ENCODE measurements at places on chromosomes 16 and 17.

- DNase-seq, result peak; percentile 45
Measured at GRCh38 chr17:8126491-8127066, 2.7 kb upstream of the HES7 start.

DNA sequence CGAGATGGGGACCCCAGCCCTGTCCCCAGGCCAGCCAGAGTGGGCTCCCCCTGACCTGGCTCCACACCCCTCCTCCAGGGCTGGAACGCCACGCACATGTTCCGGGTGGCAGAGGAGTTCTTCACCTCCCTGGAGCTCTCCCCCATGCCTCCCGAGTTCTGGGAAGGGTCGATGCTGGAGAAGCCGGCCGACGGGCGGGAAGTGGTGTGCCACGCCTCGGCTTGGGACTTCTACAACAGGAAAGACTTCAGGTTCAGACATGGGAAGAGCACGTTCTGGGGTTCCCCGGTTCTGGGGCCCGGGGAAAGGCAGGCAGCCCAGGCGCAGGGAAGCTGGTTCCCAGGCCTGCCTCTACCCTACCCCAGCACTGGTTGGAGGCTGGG lies 4.6 kb downstream of the ACE start:
- no peak for DNase-seq

DNA sequence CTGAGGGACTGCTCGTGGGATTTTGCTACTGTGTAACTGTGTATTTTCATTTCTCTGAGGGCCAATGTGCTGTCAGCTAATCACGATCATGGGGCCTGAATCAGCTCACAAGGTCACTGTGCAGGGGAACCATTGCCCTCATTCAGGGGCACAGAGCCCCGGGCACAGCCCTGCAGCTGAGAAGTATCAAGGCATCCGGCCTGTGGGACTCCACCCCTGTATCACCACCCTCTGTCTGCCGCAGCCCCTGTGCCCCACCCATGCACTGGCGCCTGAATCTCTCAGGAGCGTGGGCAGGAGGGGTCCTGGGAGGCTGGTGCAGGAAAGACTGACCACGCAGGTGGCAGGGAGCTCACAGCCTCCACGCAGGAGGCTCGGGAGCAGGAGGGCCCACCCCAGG lies 43.4 kb upstream of the RASD1 start:
- DNase-seq, result no peak

GRCh38 chr17:71398800-71399219 lies 722.0 kb upstream of the SOX9 start:
- no peak for DNase-seq

Data from stimulated activated CD8-positive, alpha-beta memory T cell treated with anti-CD3 and anti-CD28 coated beads, Interleukin-12 subunit alpha, Interleukin-12 subunit beta, amount 100 ng/mL, for 4 hours (primary cell).